ENCODE measurements at places on chromosomes 11 and 22. TPM values are rescaled to one million over a fixed set of nuclear protein-coding genes. Genes with fewer than 3 reads are reported as not detected.

The MUC5B gene
- 7.4 TPM for total RNA-seq

DNA sequence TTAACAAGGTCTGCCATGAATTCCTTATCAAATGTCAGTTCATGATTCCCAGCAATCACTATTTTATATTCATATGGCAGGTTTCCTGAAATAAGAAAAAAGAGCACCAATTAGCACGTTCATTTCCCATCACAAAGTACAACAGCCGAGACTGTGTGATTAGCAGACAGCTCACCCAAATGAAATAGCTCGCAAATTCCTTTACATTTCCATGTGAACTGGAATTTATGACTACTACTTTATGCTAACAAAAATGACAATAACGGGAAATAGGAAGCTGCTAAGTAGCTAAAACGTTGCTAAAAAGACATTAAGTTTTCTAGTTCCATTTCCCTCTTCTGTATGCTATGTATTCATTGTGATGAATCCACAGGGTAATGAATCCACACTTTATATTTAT lies 90.7 kb downstream of the MPPED2 start:
- no peaks in the 10 kb centered on the region for H3K27me3 ChIP-seq
- no peaks in the 10 kb centered on the region for H3K36me3 ChIP-seq
- H3K27ac ChIP-seq: no peak overlapping the region
- H3K4me3 ChIP-seq: no peak overlapping the region
- H3K4me1 ChIP-seq: no peaks in the 10 kb centered on the region

DNA sequence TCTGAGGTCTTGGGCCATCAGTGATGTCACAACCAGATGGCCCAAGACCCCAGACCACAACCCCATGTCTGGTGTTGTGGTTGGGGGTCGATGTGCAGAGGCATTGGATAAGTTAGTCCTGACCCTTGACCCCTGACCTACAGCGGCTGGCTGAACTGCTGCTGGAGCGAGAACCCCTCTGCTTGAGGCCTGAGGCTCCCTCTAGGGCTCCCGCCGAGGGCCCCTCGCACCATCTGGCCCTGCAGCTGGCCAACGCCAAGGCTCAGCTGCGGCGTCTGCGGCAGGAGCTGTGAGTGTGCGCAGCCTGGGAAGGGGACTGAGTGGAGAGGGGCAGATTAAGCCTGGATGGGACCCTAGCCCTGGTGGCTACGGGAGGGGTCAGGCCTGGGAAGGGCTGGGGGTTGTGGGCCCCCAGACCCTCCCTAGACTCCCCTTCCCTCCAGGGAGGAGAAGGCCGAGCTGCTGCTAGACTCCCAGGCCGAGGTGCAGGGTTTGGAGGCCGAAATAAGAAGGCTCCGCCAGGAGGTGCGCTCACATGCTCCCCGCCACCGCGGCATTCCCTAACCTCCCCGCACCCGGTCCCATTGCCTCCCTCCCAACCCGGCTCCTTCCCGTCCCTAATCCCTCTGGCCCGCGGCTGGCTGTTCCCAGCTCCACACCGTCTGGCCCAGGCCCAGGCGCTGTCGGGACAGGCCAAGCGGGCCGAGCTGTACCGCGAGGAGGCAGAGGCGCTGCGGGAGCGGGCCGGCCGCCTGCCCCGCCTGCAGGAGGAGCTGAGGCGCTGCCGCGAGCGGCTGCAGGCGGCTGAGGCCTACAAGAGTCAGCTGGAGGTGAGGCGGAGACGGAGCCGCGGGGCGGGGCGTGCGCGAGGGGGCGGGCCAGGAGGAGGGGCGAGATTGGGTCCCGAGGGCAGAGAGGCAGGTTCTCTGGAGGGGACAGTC lies 2.1 kb downstream of the CCDC88B start:
- DNase-seq: peak; percentile 96
- H3K27ac ChIP-seq: peak overlapping the region; percentile 81
- no peaks in the 10 kb centered on the region for H3K27me3 ChIP-seq
- H3K4me3 ChIP-seq: peak overlapping the region; percentile 44
- peaks cover 13% of the 10 kb centered on the region for H3K4me1 ChIP-seq
- H3K36me3 ChIP-seq: peaks cover 14% of the 10 kb centered on the region

GRCh38 chr22:41401781-41402648 lies 20.3 kb downstream of the TEF start:
- H3K27me3 ChIP-seq: no peaks in the 10 kb centered on the region
- H3K4me1 ChIP-seq: peaks cover 39% of the 10 kb centered on the region
- peak overlapping the region; percentile 76 for H3K27ac ChIP-seq
- no peak overlapping the region for H3K4me3 ChIP-seq

The DEFB131B gene
- total RNA-seq: not detected

The MMP13 gene
- not detected for total RNA-seq

The NRXN2 gene
- total RNA-seq: 0.14 TPM

- DNase-seq: peak; percentile 57
- H3K4me1 ChIP-seq: peaks cover 5% of the 10 kb centered on the region
- no peaks in the 10 kb centered on the region for H3K36me3 ChIP-seq
- no peaks in the 10 kb centered on the region for H3K27me3 ChIP-seq
Observed at GRCh38 chr22:36860821-36861659, at the start of gene NCF4. Gene NCF4, plus strand, starts transcription at chr22:36861006. Its CDS starts 166 bp downstream, at chr22:36861172.

DNA sequence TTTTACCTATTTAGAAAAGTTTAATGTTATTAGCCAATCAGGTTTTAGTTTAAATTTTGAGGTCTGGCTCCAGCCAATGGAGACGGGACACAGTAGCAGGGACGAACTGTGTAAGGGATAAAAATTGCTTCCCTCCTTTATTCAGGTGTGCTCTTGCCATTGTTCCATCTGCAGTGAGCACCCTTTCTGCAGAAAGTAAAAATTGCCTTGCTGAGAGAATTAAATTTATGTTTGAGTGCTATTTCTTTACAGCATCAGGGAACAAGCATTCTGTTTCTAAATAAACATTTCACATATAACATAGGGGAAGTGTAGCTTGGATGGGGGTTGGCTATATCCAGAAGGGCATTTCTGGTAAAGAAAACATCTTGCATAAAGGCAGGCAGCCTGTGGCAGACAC lies 36.4 kb upstream of the ZNRF3 start:
- no peak overlapping the region for H3K27ac ChIP-seq
- no peak for DNase-seq
- H3K4me1 ChIP-seq: no peaks in the 10 kb centered on the region
- H3K27me3 ChIP-seq: no peaks in the 10 kb centered on the region

The BRD1 gene
- 57.6 TPM for total RNA-seq

The TMPRSS13 gene
- not detected for total RNA-seq

The DENND6B gene
- 12.1 TPM for total RNA-seq

The CASP12 gene
- total RNA-seq: 2.2 TPM

The MMP7 gene
- not detected for total RNA-seq

DNA sequence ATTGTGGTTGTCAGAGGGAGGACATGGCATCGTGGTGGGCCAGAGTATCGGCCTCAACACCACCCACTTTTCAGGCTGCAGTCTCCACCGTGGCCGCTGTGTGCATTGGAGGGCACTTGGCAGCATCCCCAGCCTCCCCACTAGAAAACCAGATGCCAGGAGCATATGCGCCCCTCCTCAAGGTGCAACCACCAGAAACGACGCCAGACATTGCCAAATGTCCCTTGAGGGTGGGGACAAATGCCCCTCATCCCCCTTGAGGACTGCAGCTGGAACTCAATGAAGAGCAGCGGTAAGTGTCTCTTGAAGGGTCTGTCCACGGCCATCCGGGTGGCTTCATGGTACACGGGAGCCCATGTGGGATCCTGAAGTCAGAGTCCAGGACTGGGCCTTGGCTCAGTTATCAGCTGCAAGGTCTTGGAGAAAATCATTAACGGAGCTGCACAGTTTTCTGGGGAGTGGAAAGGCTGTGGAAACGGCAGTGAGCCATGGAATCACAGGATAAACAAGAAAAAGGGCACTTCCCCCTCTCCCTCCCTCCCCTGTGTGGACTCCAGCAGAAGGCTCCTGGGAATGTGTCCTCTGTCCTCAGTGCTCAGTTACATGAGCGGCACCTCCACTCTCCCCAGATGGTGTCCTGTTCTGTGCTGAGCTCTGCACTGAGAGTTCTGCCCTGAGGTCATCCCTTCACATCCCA lies 324.4 kb upstream of the B3GAT1 start:
- no peak overlapping the region for H3K27ac ChIP-seq
- DNase-seq: no peak
- H3K4me1 ChIP-seq: no peaks in the 10 kb centered on the region
- H3K27me3 ChIP-seq: peaks cover 36% of the 10 kb centered on the region
- no peak overlapping the region for H3K4me3 ChIP-seq

- DNase-seq: no peak
- H3K36me3 ChIP-seq: peaks cover under 1% of the 10 kb centered on the region
Observed at GRCh38 chr22:37560608-37561211, 430 bp downstream of the CDC42EP1 start.

DNA sequence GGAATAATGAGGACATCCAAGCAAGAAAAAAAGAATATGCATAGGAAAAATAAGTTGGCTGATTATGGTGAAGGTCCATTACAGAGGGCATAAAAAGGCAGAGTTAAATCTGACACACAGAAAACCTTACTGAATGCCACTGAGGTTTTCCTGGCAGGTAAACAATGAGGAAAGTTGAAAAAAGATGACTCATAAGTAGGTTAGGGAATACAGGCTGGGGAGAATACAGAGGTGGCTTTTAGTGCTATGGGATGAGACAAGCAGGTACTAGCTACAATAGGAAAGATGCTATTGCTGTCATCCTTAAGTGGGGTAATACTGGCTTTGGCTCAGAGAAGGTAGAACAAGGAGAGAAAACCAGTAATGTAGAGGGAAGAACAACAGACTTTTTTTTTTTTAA lies 44.7 kb downstream of the CSTF3 start:
- H3K27me3 ChIP-seq: no peaks in the 10 kb centered on the region
- peaks cover 7% of the 10 kb centered on the region for H3K4me1 ChIP-seq
- H3K4me3 ChIP-seq: no peak overlapping the region
- no peaks in the 10 kb centered on the region for H3K36me3 ChIP-seq
- no peak overlapping the region for H3K27ac ChIP-seq

DNA sequence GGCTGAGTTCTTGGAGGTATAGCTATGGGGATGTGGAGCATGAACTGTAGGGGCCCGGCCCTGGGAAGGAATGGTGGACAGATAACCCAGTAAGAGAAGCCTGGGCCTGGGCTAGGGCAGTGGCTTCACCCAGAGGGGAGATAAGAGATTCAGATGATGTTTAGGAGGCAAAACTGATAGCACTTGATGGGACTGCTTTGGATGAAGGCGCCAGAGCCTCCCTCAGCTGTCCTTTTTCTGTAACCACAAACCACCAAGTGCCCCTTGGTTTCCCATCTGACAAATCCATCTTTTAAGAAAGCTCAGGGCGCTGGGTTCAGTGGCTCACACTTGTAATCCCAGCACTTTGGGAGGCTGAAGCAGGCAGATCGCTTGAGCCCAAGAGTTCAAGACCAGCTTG lies 23.4 kb downstream of the RELT start:
- DNase-seq: no peak
- no peaks in the 10 kb centered on the region for H3K4me1 ChIP-seq
- no peak overlapping the region for H3K4me3 ChIP-seq
- H3K36me3 ChIP-seq: no peaks in the 10 kb centered on the region

DNA sequence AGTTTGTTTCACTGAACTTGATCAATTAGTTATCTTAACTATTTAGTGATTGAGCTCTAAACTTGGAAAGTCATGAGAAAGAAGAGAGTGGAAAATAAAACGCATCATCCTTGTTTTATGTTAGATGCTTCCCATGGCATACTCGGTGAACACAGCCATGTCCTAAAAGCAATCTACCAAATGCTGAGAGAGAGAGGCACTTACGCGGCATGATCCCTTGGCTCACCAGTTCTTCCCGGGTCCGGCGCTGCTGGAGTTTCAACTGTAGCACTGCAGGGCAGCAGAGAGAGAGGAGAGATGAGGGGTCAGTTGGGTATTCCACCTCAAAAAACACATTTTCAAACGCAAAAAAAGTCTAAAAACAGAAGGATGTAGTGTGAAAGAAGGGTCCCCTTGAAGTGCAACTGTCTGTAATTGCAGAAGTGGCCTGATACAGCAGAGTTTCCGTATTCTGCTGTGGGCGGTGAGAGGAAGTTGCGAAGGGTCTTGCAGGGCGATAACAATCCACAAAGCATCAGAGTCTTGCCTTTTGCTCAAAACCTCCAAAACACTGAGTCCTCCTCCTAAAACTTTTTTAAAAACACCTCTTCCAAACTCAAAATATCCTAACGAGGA lies 92.7 kb downstream of the SGSM3 start:
- DNase-seq: peak; percentile 40
- peak overlapping the region; percentile 35 for H3K4me3 ChIP-seq
- H3K27ac ChIP-seq: peak overlapping the region; percentile 42
- peaks cover 45% of the 10 kb centered on the region for H3K4me1 ChIP-seq

The YIF1A gene
- 12.3 TPM for total RNA-seq

The APOA1 gene
- 73.6 TPM for total RNA-seq

DNA sequence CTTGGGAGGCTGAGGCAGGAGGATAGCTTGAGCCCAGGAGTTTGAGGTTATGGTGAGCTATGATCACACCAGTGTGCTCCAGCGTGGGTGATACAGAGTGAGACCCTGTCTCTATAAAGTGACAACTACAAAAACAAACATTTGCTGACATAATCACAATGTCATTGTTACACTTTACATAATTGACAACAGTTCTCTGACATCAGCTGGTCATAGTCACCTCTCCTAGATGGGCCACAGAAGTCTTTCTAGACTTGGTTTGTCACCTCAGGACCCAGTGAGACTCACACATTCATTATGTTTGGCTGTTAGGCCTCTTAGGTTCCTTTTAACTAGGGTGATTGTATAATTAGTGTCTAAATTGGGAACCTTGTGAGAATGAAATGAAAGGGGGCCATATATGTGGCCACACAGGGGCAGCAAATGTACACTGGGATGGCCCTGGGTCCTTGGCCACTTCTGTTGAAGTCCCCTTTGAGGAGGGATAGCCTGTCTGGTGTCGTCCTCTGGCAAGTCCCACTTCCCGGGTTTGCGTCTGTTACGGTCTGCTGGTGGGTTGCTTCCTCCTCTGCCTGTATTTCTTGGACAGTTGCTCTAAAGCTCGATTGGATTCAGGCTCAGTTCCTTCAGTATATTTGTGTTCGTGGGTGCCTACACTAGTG lies 5.8 kb upstream of the PPIL2 start:
- peaks cover 20% of the 10 kb centered on the region for H3K4me1 ChIP-seq
- no peaks in the 10 kb centered on the region for H3K27me3 ChIP-seq
- no peak for DNase-seq
- H3K36me3 ChIP-seq: no peaks in the 10 kb centered on the region

DNA sequence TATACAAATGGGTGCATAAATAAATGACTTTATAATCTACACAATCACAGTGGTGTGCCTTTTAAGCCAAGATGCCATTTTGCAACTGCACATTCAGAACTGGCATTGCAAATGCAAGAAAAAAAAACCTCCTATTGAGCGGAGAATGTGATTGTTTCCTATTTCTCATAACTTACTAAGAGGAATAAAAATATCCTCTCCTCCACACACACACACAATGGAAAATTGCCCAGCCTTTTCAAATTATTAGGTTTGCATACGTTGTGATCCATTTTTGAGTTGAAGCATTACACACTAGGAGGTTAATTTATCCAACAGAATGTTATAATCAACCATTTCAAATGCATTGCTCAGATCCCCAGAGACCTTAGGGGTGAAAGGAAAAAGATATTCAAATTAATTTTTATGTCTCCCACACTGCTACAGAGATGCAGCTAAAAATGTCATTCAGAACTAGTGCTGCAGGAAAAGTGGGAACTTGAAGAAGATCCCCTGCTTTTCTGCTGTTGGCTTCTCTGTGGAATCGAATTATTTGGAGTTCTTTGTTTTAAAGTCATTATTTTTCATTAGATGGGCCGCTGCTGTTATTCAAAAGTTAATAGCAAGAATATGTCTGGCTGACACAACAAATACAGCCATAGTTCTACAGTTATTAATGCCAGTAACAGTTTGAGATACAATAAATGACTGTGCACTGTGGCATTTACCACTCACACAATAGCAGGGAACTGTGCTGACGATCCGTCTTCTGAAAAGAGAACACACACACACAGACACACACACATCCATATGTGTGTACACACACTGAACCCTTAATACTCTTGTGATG lies 299.9 kb upstream of the ANO5 start:
- no peak overlapping the region for H3K4me3 ChIP-seq
- no peak overlapping the region for H3K27ac ChIP-seq
- H3K36me3 ChIP-seq: no peaks in the 10 kb centered on the region
- no peaks in the 10 kb centered on the region for H3K4me1 ChIP-seq

Measured in stomach (tissue), 19 donors.